ENCODE measurements at places on chromosomes 13 and 19.

DNA sequence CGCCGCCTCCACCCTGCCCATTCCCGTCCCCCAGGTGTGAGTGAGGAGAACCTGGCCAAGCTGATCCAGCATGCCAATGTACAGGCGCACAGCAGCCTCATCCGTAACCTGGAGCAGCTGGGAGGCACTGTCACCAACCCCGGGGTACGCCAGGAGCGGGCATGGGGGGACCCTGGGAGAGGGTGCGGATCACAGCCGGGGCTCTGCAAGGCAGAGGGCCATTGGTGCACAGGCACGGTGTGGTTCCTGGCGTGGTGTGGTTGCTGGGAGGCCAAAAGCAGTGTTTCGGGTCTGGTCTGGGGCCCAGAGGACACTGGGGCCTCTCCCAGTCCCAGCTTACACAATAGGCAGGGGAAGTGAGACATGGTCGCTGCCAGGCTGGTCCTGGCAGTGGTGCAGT, 8.3 kb downstream of the STXBP2 start:
- no peak for DNase-seq

DNA sequence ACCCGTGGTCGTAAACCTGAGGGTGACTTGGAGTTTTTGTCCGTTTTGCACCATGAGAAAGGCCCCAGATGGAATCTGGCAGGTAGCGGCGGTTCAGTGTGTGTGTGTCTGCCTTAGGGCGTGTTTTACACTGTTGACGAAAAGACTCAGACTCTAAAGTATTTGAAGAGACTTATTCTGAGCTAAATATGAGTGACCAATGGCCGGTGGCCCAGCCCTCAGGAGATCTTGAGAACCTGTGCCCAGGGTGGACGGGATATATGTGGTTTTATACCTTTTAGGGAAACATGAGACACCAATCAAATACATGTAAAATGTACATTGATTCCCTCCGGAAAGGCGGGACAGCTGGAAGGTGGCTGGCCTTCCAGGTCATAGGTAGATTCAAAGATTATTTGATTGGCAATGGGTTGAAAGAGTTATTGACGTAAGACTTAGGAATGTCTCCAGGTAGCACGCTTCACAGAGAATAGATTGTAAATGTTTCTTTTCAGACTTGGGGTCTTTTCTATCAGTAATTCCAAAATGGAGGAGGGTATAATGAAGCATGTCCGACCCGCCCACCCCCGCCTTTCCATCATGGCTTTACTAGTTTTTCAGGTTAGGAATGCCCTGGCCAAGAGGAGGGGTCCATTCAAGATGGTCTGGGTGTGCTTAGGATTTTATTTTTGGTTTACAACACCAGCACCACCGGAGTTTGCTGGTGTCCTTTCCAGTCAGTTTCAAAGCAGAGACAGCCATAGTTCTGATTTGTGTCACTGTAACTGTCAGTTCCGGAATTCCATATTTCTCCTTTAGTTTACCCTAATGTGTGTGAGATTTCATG, 1.0 kb upstream of the ZNF529 start:
- DNase-seq = peak; percentile 62

GRCh38 chr19:11179716-11180297, 17.5 kb downstream of the KANK2 start:
- DNase-seq = no peak

GRCh38 chr19:11737964-11738745, 591 bp downstream of the ZNF823 start:
- peak; percentile 54 for DNase-seq

DNA sequence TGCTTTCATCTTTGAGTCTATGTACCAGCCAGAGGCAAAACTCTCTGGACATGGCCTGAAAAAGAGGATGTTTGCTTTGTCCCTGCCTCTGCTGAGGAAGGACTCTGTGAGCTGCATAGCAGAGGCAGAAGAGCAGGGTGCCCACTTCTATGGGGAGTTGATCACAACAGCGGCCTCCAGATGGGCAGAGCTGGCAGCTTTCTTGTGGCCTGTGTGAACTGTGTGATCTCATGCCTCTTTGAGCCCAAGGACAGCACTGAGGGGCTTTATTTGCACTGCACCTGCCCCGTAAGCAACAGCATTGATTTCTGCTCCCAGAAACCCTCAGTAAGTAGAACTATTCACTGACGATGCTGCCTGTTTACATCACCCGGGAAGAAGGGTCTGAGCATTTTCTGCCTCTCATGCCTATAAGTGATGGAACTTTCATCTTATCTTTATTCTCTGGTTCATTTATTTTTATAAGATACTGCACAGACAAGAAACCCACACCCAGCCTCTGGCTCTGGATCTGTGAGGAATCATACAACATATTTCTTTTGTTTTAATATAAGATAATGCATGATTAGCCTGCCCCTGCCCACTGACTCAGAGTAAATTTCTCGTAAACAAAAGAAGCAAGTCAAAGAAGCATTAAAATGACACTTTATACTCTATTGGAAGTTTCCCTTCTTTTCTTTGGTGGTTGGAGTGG, 244.2 kb upstream of the SOX21 start:
- no peak for DNase-seq

Measured in NCI-H526 (cell line).